Activated naive CD4-positive, alpha-beta T cell treated with anti-CD3 and anti-CD28 coated beads, Interleukin-2, amount 50 U/mL, for 72 hours (primary cell): ENCODE measurements at places on chromosomes 1 and 21.

GRCh38 chr1:53107570-53108322, 34.7 kb downstream of the SLC1A7 start:
- no peak for DNase-seq

- DNase-seq, result no peak
Observed at GRCh38 chr1:25246600-25247023, 642 bp downstream of the RSRP1 start.

DNA sequence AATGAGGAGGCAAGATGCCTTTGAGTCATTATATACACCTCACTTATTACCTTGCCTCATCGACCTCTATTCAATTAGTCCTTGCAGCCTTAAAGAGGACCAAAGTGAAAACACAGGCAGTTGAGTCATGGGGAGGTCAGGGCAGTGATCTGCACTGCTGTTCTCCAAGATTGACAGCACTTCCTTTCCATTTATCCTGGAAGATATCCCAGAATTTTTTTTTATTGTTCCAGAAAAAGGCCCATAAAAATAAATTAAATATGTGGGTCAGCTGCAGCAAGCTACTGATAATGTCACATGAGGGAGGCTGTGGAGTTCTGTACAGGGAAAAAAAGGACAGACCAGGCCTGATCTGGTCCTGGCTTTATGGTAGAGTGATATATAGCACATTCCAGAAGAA, 33.2 kb upstream of the CDC42BPA start:
- no peak for DNase-seq

GRCh38 chr1:156889802-156890580, 3.5 kb upstream of the PEAR1 start:
- DNase-seq, result peak; percentile 73

GRCh38 chr1:235725434-235725833, 75.8 kb upstream of the GNG4 start:
- no peak for DNase-seq

- DNase-seq, result no peak
Observed at GRCh38 chr21:46477765-46478164, 19.1 kb downstream of the DIP2A start.

GRCh38 chr1:47178654-47179016, 11.2 kb downstream of the PDZK1IP1 start:
- DNase-seq, result no peak

DNA sequence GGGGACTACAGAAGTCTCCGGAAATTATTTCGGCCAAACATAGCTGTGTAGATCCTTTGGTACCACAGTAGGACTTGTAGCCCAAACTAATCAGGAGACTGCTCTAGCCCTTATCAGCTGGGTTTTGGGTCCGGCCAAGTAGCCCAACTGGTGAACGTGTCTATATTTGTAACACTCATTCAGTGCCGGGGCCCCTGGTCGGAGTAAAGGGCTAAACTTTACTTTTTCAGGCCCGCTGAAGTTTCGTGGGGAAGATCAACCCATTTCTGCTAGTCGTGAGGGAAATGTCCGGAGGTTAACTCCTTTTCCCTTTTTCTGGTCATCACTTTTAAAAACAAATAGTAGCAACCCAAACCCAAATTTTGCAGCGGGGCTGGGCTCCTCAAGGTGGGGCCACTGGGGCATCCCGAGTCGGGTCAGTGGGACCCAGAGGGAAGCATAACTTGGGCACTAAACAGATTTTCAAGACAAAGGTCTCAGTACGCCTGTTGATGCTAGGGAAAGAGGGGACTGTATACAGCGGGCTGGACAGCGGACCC, 1.7 kb downstream of the LHX9 start:
- no peak for DNase-seq

- no peak for DNase-seq
Observed at GRCh38 chr1:21246905-21247642, 43.2 kb downstream of the ECE1 start.

DNA sequence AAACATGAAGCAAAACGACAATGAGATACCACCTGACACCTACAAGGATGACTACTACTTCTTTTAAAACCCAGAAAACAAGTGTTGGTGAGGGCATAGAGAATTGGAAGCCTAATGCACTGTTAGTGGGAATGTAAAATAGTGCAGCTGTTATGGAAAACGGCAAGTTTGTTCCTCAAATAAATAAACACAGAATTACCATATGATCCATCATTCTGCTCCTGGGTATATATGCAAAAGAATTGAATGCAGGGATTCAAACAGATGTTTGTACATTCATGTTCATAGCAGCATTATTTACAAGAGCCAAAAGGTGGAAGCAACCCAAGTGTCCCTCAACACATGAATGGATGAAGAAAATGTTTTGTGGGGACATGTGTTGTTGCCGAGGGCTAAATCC, 1.4 kb upstream of the S100A8 start:
- no peak for DNase-seq

- no peak for DNase-seq
Observed at GRCh38 chr1:165680303-165680702, 18.1 kb downstream of the ALDH9A1 start.

- DNase-seq, result no peak
Observed at GRCh38 chr1:212182171-212182570, 103.0 kb upstream of the PPP2R5A start.

DNA sequence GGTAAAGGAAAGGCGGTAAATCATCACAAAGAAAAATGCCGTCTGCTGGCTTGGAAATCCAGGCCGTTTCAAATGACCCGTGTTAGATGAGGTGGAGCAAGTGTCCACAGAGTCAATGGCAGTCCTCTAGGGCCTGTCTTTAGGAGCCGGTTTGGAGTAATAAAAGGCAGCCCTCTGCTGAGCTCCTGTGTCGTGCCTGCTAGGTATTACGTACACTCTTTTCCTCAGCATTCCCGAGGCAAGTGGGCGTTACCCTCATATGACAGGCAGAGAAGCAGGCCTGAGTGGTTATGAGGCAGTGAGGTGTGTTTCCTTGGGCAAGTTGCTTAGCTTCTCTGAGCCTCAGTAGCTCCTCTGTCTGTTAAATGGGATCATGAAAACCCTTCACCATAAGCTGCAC, 7.7 kb downstream of the NENF start:
- DNase-seq, result no peak

- DNase-seq, result no peak
Observed at GRCh38 chr1:203720242-203720641, 44.7 kb upstream of the LAX1 start.

DNA sequence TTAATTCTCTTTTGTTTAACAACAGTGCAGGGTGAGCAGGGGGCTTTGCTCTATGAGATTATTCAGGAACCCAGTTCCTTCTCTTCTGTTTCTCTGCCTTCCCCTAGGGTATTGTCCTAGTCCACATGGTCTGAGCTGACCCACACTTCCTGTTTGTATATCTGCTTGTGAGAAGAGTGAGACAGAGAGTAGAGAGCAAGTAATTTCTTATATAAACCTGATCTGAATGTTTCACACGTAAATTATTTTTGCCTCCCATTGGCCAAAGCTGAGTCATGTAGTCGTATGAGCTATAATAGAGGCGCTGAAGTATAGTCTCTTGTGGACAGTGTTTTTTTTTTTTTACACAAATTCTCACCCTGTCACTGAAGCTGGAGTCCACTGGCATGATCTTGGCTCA, 134.2 kb upstream of the SERTAD4 start:
- DNase-seq, result no peak

DNA sequence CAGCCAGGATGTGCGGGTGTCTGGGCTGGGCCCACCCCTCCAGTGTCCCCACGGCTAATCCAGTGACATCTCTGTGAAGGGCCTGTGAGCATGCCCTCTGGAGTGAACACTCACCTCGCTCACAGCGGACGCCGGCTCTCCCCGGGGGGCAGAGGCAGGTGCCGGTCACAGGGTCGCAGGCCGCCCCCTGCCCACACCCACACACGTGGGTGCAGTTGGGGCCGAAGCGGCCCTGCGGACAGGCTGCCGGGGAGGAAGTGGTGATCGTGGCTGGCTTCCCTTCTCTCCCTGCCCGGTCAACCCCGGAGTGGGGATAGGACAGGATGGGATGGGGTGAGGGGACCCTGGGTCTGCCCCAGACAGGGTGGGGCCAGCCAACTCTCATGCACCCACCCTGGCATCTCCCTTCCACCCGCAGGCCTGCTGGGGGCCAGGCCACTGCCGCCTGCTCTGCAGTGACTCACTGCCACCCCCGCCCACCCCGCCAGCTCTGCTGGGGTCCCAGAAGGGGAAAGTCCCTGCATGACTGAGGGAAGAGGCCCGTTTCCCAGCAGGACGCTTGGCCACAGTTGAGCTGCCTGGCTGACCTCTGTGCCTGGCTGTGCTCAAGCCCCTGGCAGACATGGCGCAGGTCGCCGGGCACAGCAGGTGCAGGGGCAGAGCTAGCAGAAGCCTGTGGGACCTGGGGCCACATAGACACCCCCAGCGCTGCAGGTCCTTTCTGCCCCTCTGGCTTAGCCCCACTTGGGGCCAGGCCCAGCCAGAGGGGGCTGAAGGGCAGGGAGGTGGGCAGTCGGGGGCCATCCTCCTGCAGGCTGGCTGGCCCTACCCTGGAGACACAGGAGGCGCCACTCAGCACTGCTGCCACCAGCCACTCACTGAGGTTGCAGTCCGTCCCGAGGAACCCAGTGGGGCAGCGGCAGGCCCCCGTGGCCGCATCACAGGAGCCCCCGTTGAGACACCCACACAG, 41.6 kb downstream of the ARHGEF16 start:
- no peak for DNase-seq

- DNase-seq, result peak; percentile 64
Observed at GRCh38 chr1:182054698-182055326, 6.7 kb downstream of the ZNF648 start.

- DNase-seq, result no peak
Observed at GRCh38 chr1:204288021-204288588, 71.6 kb downstream of the PLEKHA6 start.

DNA sequence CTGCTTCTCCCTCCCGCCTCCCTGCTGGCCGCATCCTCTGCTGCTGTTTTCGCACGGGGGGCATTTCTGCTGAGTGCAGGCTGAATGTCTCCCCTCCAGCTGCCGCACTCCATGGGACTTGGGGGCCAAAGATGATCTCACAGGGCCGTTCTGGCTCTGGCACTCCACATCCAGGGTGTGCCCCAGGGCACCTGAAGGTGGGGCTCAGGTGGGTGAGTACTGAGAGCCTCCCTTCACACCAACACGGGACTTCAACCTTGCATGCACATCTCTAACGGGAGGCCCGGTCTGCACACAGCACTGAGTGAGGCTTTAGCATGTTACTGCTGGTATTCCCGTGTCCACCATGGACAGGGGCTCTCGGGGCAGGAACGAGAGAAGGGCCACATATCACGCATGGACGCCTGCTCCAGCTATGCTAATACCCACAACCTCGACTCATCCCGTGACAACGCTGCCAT, 88.9 kb downstream of the DMRTB1 start:
- DNase-seq, result no peak

- peak; percentile 44 for DNase-seq
Observed at GRCh38 chr21:45768011-45768739, 124.7 kb downstream of the PCBP3 start.

DNA sequence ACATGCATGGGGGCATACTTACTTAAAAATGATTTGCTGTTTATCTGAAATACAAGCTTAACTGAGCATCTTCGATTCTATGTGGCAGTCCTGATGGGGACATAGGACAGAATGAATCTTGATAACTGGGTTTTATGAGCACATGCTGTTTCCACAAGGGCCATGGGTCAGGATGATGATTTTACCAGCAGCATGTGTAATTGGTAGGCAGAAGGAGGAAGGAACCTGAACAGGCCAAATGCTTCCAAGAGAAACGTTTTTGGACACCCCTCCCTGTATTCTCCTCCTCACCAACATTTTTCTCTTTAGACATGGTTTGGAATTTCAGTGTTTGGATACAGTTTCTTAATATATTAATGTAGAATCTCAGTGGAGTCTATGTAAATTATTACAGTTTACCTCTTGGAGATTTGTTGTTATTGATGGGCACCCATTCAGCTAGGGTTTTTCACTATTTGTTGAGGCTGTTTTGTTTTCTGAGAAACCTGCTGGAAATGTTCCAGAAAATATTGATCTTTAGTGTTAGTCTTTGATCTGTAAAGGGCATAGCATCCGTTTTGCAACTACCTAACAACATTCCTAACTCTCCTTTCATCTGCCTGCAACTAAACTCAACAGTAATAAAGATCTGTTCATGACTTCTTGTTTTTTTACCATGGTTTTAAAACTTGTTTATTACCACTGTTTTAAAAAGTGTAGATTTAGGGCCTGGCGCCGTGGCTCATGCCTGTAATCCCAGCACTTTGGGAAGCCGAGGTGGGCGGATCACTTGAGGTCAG, 42.0 kb downstream of the TBCE start:
- DNase-seq, result no peak

- no peak for DNase-seq
Observed at GRCh38 chr1:5338466-5338865, 653.8 kb downstream of the NPHP4 start.

DNA sequence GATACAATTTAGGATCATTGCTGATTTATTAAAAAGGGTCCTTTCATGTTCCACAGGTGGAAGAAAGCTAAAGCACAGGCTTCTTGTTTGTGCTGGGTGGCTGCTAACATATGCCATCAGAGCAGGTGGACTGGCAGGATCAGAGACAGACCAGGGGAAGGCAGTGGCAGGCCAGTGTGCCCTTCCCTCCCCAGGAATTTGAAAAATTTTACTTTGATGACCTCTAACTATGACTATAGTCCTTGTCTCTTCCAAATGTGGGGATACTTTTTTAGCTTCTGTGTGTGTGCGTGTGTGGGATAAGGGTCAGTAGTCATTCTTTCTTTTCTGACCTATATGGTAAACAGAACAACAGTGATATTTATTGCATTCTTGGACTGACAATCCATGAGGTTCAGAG, 49.9 kb downstream of the LHX9 start:
- no peak for DNase-seq

- no peak for DNase-seq
Observed at GRCh38 chr1:115726161-115726560, 42.4 kb downstream of the CASQ2 start.

- no peak for DNase-seq
Observed at GRCh38 chr1:84156210-84156621, 12.1 kb downstream of the PRKACB start.

DNA sequence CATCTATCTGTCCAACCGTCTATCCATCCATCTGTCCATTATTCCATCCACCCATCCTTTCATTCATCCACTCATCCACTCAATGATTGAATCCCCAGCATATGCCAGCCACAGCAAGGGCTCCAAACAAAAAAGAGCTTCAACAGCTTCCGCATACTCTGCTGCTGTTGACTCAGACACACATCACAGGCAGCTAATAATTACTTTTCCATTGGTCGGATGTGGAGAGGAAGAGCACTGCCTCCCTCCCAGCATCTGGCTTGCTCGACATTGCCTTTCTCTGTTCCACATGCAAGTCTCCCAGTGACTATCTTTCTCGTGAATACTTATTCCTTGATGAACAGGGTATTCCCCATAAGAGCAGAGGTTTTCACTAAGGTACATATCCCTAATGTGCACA, 176.5 kb downstream of the HIVEP3 start:
- no peak for DNase-seq

GRCh38 chr1:56125316-56125715, 454.0 kb downstream of the PLPP3 start:
- no peak for DNase-seq
